Activated CD4-positive, alpha-beta T cell treated with anti-CD3 and anti-CD28 coated beads, Interleukin-10, Interleukin-2, amounts not matched to agents 100 ng/mL and 50 ng/mL, durations not matched to agents 16 hours and 8 hours (primary cell): ENCODE measurements at places on chromosomes 2 and 18.

DNA sequence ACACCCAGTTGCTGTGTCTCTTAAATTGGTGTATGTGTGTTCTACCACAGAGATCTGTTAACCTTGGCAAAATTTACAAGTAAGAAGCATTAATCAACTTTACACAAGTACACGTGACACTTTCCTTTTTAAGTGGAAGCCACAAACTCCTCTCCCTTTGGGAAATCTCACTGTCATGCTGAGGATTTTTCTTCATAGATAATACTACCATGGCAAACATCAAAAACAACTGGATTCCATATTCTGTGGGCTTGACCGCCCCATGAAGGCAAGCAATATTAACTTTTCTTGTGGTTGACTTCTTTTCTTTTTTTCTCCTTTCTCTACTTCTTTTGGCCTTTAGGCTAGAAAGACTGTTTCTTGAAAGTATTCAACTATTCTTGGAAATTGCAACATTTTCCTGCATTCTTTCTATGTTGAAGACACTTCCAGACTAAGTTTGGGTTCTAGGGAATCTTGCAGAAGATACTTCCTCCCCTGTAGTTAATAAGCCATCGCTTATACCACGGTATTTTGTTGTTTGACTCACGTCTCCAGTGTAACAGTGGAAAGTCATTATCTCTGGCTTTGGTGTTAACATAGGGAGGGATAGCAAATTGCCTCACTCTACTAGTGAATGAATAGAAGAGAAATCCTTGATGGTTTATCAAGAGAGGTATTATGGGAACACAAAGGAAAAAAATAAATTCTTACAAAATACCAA lies 79.5 kb downstream of the SLC8A1 start:
- no peak for DNase-seq

DNA sequence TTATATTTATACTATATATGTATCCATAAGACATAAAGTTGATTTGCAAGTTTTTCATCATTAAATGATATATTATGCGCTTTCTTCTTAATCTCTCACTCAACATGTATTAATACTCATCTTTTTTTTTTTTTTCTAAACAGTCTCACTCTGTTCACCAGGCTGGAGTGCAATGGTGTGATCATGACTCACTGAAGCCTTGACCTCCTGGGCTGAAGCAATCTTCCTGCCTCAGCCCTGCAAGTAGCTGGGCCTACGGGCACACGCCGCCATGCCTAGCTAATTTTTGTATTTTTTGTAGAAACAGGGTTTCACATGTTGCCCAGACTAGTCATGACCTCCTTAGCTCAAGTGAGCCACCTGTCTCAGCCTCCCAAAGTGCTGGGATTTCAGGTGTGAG lies 51.4 kb upstream of the MAP4K3 start:
- DNase-seq: no peak

GRCh38 chr2:74944987-74945787 lies 13.3 kb upstream of the POLE4 start:
- peak; percentile 66 for DNase-seq

DNA sequence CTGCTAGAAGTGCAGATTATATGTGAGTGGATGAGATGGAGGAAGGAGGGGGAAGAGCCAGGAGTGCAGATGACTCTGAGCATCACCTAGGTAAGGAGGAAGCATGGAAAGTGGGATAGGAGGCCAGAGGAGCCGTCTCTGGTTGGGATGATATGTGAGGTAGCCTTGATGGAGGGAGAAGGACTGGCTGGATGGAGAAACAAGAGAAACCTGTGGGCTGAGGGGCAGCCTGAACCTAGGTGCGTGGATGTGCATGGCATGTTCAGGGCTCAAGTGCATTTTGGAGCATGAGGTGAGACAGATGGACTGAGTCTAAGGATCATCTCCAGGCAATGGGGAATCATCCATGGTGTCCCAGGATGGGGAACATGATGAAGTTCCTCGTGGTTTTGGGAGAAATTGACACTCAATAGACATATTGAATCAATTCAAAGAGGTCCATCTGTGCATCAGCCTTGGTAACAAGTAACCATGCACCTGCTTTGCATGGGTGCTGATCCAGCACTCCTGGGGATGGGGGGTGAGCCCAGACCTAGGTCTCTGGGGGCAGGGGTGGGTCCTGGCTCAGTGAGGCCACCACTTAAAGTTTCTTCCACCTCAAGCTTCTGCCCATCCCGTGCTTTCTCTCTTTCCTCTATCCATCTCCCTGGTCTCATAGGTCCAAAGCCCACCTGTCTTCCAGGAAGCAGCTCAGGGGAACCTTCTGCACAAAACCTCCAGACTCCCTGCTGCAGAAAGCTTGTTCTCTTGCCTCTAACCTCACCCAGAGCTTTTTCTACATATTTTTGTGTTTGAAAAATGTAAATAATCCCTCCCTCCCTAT lies 19.2 kb downstream of the MYCN start:
- DNase-seq: no peak

DNA sequence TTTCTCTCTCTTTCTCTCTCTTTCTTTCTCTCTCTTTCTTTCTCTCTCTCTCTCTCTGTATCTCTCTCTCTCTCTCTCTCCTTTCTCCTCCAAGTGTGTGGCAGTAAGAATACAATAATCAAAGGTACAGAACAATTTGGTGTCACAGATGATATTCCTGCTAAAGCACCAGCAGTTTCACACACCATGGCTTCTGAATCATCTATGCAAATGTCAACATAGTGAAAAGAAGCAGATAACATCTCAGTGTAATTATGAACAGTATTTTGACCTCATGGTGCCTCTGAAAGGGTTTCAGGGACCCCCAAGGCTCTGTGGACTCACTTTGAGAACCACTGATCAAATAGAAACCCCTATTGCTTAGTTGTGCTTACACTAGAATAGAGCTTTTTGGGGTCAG lies 38.5 kb upstream of the CSRNP3 start:
- DNase-seq: no peak

DNA sequence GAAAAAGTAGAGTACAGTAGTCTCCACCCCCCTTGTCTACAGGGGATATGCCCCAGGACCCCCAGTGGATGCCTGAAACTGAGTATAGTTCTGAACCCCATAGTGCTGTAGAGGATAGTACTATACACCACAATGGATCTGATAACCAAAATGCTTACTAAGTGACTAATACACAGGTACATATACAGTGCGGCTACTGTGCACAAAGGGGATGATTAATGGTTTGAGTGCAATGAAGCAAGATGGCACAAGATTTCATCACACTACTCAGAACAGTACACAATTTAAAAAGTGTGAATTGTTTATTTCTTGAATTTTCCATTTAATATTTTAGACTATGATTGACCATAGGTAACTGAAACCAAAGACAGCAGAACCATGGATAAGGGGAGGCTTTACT lies 446.9 kb upstream of the NRP2 start:
- no peak for DNase-seq

DNA sequence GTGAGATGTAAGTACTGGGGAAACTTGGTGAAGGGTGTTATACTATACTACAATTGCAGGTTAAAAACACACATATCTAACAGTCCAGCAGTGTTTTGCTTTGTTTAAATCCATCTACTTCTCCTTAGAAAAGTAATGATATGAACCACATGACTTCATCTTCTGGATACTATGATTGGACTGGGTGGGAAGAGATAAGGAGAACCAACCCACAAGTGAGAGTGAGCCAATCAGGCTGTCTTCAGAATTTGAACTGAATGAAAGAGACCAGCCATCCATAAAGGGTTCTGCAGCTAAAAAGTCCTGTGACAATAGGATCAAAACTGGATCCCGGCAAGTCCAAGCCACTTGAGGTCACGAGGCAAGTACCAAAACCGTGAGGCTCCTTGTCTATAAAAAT lies 46.6 kb downstream of the KANSL3 start:
- no peak for DNase-seq

GRCh38 chr2:161324876-161325275 lies 16.7 kb downstream of the PSMD14 start:
- DNase-seq: no peak

DNA sequence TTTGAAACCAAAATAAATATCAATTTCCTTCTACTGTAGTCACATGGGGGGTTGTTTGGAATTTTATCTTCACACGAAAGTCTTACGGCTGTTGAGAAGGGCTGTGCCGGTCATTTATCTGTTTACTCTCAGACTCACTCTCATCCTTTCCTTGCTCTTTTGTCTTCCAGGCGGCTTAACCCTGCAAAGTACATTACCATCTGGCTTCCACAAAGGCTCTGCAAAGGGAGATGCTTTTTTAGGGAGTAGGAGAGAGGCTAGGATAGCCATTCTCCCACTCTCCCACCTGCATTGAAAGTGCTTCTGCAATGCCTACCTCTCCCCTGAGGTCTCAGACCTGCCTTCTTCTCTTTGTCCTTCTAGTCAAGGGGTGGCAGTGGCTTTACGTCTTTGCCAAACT lies 247.6 kb downstream of the MEIS1 start:
- DNase-seq: no peak

DNA sequence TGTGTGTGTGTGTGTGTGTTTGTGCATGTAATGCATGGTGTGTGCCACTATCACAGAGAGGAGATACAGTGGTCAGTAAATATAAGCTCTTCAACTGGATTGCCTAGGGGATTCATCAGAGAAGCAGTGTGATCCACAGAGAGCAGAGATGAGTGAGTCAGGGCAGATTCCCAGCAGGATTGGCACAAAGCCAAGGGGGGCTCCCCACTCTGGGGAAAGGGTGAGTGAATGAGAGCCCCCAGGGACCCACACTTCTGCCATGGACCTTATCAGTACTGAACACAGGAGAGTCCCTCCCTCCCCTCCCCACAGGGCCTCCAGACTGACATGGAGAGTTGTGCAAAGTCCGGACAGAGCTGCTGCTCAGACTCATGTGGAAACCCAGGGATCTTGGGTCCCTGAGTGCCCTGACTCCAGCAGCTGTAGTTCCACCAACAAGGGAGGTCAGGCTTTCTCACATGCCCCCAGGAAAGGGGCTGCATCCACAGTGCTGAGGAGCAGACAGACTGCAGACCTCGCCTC lies 748.8 kb downstream of the NR4A2 start:
- DNase-seq: no peak

- DNase-seq: no peak
These were observed 1.6 kb downstream of the SH3BP4 start for GRCh38 chr2:234953116-234954031.

GRCh38 chr2:208983486-208983885 lies 440.4 kb upstream of the MAP2 start:
- no peak for DNase-seq

DNA sequence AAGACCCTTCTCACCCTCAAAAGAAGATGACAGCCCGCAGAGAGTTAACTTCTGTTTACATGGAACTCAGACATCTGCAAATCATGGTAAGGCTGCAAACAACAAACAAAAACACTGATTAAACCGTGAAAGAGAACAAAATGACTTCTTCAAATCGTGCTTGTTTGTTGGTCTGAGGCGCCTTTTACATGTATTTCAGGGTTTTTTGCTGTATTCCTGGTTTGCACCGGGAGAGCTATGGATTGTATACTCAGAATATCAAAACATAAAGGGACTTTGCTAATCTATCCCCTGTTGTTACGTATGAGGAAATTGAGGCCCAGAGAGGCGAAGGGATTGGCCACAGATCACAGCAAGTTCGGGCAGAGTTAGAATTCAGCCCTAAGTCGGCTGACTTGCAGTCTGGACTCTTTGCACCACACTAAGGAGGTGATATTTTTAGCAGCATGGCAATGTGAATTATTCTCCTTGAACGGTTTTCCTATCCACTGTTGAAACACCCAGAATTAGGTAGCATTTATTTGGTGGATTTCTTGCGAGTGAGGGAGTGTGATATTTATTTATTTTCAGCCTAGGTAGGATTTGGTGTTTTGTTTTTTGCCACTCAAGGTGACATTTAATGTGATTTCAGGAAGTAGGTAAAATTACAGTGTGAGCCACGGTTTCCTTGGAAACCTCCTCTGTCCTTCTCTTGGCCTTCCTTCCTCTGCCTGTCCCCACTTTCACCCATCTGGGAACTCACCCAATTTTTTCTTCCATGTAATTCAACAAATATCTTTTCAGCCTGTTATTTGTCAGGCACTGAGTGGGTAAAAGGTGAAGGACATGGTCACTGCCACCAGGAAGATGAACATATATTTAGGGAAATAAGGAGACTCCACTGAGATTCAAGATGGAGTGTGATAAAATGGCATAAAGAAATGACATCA lies 980 bp upstream of the PDE6D start:
- peak; percentile 50 for DNase-seq

DNA sequence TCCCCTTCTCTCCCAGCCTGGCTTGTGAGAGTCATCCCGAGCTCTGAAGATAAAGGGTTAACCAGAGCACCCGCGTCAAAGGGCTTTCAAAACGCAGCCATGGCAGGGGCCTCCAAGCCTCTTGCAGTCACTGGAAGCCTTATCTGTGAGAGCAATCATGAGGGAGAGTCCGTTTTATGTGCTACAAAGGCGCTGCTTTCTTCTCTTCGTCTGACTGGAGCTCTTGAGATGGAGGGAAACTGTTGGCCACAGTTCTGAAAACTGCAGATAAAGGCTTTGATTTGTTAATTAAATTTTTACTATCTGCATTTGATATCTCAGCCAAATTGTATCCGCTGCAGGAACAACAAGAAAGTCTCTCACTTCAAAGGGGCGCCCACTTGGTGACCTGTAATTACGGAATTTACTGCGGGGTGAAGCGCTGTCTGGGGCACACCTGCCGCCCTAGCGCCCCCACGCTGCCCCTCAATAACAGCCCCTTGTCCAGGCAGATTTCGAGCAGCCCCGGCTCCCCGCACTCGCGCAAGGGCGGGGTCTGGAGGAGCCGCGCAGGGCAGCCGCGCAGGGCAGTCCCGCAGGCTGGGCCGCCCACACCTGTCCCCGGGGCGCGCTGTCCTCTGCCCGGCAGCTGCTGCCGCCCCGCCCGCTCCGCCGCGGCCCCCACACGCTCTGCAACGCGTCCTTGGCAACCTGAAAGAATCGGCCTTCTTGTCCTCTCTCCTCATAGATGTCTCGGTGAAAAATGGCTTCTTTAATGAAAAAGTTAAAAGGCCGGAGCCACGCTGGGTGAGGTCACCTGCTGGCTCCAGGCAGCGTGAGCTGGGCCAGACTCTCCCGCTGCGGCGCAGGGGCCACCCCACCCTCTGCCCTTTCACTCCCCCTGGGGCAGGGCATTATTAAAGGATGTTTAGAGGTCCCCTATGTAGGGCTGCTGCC lies 217.9 kb downstream of the VAPA start:
- no peak for DNase-seq

GRCh38 chr2:237456200-237456843 lies 30.7 kb upstream of the MLPH start:
- no peak for DNase-seq

- no peak for DNase-seq
These were observed 182.9 kb upstream of the SIX3 start for GRCh38 chr2:44758591-44758990.

- no peak for DNase-seq
These were observed 584.4 kb downstream of the NR4A2 start for GRCh38 chr2:155748131-155748530.

DNA sequence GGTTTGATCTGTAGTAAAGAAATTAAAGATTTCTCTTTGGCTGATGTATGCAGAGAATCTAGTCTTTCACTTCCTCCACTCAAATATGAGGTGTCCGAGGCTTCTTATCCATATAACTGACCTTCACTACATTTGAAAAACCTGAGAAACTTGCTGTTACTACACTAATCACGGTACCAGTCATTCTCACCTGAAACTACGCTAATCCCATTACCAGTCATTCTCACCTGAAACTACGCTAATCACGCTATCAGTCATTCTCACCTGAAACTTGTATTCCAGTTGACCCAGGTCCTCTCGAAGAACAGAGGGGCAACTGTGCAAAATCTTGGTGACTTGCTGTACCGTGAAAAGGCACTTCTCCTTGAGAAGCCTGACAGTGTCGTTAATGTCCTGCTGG lies 5.1 kb downstream of the MTERF4 start:
- DNase-seq: peak; percentile 55

GRCh38 chr18:984004-984403 lies 79.3 kb downstream of the ADCYAP1 start:
- DNase-seq: no peak

GRCh38 chr2:219713110-219713509 lies 85.7 kb downstream of the SLC4A3 start:
- DNase-seq: peak; percentile 36
